GM04504 (cell line): ENCODE measurements at places on chromosomes 4 and X.

DNA sequence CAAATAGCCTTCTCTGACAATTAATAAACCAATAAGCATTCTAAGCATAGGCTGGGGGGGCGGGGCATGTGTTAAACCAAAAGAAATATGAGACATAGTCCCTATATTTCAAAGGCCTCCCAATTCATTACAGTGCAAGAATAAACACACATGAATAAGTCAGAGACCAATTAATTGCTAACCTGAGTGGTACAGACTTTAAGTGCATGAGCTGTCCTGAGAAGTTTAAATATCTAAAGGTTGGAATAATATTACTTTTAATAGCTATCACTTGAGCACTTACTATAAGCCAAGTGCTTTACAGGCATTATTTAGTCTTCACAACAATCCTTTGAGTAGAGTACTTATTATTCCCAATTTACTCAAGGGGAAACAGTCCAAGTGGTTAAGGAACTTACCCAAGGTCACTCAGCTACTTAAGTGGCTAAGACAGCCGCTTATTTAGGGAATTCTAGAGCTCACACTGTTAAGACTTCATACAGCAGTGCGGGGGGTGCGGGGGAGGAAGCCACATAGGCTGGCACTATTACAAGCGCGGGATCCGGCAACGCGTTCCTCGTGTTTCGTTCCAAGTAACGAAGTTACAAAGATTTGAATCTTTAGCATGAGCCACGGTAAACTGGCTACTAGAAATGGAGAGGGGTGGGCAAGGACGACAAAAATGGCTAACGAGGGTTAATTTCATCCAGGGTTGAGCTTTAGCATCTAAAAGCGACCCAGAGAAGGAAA is 1.4 kb downstream of the THOC2 start:
- no peak for DNase-seq

GRCh38 chr4:141646969-141647368 is 10.6 kb downstream of the IL15 start:
- no peak for DNase-seq

DNA sequence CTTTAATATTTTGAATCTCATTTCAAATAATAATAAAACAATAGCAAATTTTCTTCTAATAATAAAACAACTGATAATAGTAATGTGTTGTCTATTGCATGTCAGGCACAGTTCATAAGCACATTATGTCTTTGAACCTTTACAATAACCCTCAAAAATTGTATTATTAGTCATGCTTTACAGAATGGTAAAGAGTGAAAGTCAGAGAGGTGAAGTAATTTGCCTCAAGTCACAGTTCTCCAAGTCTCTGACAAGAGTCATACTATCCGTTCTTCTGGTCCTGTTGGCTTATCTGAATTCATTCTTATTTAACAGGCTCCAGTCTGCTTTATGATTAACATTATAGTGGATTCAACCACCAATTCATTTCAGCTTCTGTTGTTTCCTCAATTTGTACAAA is 313.0 kb downstream of the AFF2 start:
- no peak for DNase-seq

GRCh38 chrX:134642386-134642785 is 15.9 kb downstream of the PLAC1 start:
- no peak for DNase-seq

GRCh38 chrX:154967603-154968002 is 54.9 kb downstream of the F8 start:
- no peak for DNase-seq
